ENCODE measurements at places on chromosomes 11 and 22.

DNA sequence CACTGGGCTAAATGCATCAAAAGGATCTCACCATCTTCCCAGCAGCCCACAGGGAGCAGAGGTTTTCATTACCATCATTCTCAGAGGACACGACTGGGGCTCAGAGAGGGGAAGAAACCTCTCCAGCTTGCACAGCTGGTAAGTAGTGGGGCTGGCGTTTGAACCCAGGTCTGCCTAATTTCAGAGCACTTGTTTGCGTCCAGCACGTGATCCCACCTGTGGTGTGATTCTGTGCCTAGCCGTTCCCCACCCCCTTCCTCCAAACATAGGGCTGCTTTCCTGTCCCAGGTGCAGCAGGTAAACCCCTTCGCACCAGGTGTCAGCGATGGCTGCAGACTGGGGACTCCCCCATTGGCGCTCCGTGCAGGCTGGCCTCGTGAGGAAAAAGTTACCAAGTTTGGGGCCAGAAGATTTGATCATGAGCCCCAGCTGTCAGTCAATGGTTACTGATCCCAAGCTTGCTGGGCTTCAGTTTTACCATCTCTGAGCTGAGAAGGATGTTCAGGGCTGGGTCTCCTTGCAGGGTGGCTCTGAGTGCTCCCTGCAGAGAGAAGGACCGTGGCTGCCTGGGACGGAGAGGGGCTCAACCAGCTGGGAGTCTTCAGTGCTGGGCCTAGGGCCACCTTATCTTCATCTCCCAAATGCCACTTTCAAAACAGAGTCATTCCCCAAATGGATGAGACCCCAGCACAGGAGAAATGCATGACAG is 445.6 kb downstream of the TBC1D22A start:
- DNase-seq: no peak

DNA sequence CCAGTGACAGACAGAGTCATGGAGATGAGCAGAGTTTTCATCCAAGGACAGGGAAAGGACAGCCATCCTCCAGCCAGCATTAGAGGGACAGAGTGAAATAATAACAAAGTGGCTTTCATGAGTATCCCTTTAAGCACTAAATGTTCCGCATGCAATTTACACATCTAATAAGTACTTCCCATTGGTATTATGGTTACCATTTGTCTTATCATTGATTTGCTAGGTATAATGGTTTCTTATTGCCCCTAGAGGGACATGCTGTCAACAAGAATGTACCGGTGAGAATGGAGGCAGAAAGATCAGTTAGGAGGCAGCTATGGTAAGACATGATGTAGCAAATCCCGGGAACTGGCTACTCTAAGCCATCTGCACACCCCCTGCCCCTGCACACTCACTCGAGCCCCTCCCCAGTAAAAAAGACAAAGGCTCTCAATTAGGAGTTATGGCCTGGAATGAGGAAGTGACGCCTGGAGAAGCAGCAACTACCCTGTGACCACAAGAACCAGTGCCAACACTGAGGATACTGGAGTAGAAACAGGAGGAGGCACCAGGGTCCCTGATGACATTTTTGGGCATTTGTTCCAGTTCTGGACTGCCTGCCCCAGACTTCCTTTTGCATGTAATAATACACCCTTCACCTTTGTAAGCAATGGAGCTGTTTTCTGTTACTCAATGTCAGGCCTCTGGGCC is 30.2 kb upstream of the HMGXB4 start:
- no peak for DNase-seq

DNA sequence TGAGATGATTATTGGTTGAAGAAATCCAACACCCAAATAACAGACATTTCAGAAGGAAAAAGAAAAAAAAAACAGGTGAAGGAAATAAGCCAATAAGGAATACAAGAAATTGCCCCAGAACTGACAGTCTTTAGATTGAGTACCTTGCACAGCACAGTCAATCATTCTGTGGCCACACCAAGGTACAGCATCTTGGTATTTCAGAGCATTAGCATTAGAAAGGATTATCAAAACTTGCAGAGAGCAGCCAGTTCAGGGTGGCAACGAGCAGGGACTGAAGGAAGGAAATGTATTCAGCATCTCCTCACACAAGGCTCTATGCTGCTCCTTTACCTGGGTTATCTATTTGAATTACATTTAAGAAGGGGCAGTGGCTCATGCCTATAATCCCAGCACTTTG is 2.1 kb downstream of the ADA2 start:
- DNase-seq: peak; percentile 8

DNA sequence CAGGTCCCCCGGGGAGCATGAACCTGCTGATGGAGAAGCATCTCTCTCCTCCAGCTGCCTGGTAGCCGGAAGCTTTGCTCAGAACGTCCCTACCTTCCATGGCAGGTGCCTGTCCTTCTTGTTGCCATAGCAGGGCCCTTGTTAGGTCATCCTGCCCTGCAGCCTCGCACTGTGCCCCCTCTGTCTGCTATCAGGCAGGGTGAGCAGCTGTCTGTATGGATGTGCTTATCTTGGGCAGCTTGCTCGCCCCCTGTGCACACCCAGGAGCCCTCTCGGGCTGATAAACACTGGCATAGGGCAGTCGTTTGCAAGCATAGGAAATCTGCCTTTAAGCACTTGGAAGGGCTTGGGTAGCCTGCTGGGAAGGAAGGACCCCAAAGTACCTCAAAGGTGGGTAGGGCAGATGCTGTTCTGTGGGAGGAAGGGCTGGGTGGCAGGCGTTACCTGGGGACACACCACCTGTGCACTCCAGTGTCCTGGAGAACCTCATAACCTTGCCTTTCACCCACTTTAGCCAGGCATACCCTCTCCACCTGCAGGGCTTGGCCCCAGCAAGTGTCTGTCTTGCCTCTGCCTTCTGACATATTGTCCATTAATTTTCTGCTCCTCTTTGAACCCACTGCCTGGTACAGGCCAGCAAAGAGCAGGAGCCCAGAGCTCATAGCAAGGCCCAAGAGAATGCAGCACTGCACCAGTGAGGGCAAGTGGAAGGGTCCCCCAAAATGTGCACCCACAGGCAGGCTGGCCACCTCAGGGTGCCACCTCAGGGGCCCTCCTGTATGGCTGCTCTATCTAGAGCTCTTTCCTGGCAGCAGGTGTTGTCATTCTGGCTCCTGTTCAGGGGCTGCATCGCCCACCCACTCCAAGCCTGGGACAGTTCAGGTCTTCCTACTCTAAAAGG is 8.0 kb upstream of the COMT start:
- no peak for DNase-seq

GRCh38 chr22:22515890-22516289 is 4.2 kb downstream of the ZNF280A start:
- no peak for DNase-seq

- peak; percentile 86 for DNase-seq
These were observed 27.3 kb downstream of the SLC1A2 start for GRCh38 chr11:35391922-35392688.

GRCh38 chr22:40486962-40487602 is 116.7 kb downstream of the SGSM3 start:
- no peak for DNase-seq

DNA sequence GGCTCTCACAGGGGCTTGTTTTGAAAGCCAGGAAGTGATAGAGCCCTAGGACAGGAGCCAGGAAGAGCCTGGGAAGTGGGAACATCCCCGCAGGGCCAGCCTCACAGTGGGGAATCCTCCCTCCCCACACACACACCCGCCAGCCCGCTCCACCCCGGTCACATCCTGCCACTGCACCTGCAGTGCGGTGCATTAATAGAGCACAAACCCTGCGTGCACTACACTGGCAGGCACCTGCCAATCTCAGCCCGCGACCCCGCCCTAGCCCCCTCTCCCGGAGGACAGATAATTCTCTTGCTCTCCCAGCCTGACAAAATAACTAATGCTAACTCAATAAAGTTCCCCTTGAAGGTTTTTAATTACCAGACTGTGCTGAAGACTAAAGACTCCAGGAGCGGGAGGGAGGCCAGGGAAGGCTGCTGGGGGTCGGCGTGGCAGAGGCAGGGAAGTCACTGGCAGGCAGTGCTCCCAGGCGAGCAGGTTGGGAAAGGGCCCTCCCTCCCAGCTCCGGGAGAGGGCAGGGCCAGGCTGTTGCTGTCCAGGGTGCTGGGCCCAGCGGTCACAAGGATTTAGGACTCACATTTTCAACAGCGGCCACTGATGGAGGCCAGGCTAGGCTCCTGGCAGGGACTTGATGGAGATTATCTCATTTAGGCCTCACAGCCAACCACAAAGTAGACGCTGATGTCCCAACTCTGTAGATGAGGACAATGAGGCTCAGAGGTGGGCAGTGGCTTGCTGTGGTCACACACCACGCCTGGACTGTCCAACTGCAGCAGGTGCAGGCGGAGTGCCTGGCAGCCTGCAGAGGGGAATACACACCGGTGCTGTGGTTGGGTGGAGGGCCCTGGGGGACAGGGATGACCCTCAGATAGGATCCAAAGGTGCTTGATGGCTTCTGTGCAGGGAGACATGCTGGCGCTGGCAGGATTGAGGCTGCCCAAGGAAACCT is 23.9 kb upstream of the TCF20 start:
- no peak for DNase-seq

GRCh38 chr11:57644748-57645688 is 4.7 kb downstream of the YPEL4 start:
- peak; percentile 83 for DNase-seq

DNA sequence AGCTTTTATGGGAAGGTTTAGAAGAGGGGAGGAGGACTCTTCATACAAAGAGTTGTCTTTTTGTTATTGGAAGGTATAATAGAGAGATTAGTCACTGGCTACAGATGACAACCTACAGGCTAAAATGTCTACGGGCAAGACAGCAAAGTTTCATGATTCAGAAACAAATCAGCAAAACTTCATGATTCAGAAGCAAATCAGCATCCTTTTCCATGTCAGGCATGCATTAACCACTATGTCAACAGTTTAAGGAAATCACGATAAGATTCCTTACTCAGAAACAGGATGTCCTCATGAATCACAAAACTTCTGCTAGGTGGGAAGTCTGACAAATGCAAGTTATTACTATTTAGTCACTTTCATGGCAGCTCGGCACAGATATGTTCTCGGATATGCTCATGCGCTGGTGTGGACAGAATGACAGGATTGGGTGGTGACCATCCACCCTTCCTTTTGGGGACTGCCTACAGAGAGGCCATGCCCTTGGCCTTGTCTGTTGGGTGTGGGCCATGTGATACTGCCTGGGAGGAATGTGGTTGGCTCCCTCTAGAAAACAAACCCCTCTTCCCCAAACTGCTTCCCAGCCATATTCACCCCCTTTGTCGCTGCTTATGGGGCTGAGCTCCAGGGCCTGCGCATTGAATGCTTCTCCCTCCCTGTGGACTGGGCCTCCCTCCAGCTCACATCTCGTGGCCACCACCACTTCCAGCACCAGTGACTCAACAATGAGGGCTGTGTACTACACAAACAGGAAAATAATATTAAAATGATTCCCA is 10.1 kb downstream of the C11orf91 start:
- no peak for DNase-seq

- no peak for DNase-seq
These were observed 112.3 kb upstream of the LMO1 start for GRCh38 chr11:8375932-8376331.

DNA sequence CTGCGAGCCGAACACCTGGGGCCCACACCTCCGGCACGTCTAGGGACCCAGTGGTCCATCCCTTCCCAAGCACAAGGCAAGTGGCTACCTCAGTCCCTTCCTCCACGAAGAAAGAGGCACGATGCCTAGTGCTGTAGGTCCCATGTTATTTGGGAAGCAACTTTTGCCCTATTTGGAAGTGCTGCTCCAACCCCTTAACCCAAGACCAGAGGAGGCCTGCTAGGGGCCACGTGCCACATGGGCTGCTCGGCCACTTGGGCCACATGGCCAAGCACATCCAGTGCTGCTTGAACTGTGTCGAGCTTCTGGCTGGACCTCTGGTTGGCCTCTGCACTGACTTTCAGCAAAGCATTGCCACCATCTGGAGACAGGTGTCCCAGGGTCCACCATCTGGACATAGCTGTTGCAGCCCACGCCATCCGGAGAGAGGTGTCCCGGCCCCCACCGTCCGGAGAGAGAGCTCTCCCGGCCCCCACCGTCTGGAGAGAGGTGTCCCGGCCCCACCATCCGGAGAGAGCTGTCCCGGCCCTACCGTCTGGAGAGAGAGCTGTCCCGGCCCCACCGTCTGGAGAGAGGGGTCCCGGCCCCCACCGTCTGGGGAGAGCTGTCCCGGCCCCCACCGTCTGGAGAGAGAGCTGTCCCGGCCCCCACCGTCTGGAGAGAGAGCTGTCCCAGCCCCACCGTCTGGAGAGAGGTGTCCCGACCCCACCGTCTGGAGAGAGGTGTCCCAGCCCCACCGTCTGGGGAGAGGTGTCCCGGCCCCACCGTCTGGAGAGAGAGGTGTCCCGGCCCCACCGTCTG is 6.5 kb upstream of the B4GALNT4 start:
- DNase-seq: no peak

DNA sequence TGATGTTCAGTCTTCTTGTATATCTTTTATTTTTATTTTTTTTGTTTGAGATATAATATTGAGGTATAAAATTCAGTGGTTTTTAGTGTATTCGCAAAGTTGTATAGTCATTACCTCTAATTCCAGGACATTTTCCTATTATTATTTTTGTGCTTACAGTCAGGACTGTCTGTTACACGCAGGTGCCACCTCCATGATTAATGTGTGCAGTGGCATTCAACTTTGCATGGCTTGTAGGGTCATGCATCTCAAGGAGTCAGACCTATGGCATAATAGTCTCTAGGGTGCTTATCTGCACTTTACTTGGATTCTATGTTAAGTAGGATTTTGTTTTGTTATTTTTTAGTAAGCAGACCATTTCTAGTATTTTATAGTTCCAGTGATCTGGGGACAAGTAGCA is 1.0 kb downstream of the CTR9 start:
- DNase-seq: no peak

All from effector memory CD8-positive, alpha-beta T cell (primary cell).